ENCODE measurements at places on chromosomes 2 and 18.

- no peak for DNase-seq
Measured at GRCh38 chr2:66827851-66828250, 392.9 kb downstream of the MEIS1 start.

GRCh38 chr2:108916122-108916795 is 72.8 kb downstream of the EDAR start:
- DNase-seq = no peak

GRCh38 chr2:233081232-233081730 is 21.1 kb downstream of the INPP5D start:
- DNase-seq = no peak

GRCh38 chr2:191601060-191601459 is 76.9 kb upstream of the NABP1 start:
- no peak for DNase-seq

GRCh38 chr2:47721296-47721695 is 61.6 kb upstream of the MSH6 start:
- no peak for DNase-seq

DNA sequence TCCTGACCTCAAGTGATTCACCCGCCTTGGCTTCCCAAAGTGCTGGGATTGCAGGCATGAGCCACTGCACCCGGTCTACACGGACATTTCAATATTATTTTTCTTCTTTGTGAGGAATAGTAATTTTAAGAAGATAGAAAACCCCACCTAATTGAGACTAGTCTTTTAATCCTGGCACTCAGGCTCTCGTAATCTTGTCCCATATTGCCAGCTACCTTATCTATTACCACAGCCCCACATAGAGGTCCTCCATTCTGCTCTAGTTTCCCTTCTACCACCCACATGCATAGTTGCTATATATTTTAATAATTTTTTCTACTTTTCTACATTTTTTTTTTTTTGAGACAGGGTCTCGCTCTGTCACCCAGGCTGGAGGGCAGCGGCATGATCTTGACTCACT is 9.5 kb upstream of the USP14 start:
- DNase-seq = no peak

Data from stimulated activated CD4-positive, alpha-beta T cell treated with anti-CD3 and anti-CD28 coated beads, Interleukin-2, amount 100 ng/mL, for 4 hours (primary cell).